Esophagus squamous epithelium (tissue), 5 donors: ENCODE measurements at places on chromosomes 1 and 21. TPM values are rescaled to one million over a fixed set of nuclear protein-coding genes. Genes with fewer than 3 reads are reported as not detected.

- no peak for DNase-seq
Measured at GRCh38 chr21:44884097-44884496, 10.6 kb upstream of the PTTG1IP start.

DNA sequence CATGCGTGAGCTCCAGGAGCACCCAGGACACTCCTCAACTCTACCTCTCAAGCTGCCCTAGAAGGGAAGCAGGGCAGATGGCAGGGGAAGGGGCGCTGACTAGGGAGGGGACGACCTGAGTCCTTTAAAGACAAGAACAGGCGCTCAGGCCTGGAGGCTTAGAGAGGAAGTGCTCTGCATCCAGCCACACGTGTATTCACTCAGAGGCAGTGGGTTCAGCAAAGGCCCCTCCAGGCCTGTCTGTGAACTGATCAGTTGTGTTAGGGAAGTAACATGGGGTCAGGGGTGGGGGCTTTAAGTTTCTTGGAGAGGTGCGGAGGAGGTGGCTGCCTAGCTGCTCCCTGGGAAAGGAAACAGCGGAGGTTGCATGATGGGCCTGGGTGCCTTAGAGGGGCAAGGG, 37.1 kb upstream of the ARF1 start:
- DNase-seq, result no peak

GRCh38 chr1:217526636-217527035, 104.3 kb downstream of the GPATCH2 start:
- DNase-seq, result no peak

- no peak for DNase-seq
Measured at GRCh38 chr1:227884370-227885134, 63.2 kb downstream of the WNT9A start.

KCNN3 gene
- total RNA-seq, result 1.7 TPM

COX20 gene
- total RNA-seq, result 45.5 TPM

ARHGEF2 gene
- 22.6 TPM for total RNA-seq

SCP2 gene
- total RNA-seq, result 194 TPM

OR2M4 gene
- total RNA-seq, result not detected
